ENCODE measurements at places on chromosomes 1 and 21.

DNA sequence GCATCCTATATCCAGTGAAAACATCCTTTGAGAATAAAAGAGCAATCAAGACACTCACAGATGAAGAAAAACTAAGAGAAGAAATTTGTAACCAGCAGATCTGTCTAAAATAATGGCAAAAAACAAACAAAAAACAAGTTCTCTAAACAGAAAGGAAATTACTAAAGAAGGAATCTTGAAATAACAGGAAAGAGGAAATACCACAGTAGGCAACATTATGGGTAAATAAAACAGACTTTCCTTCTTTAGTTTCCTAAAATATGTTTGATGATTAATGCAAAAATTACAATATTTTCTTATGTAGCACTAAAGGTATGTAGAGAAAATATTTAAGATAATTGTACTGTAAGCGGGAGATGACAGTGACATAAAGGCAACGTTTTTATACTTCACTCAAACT, 23.5 kb downstream of the SLC19A1 start:
- no peak for DNase-seq

GRCh38 chr1:177355575-177355974, 184.8 kb downstream of the BRINP2 start:
- peak; percentile 57 for DNase-seq

DNA sequence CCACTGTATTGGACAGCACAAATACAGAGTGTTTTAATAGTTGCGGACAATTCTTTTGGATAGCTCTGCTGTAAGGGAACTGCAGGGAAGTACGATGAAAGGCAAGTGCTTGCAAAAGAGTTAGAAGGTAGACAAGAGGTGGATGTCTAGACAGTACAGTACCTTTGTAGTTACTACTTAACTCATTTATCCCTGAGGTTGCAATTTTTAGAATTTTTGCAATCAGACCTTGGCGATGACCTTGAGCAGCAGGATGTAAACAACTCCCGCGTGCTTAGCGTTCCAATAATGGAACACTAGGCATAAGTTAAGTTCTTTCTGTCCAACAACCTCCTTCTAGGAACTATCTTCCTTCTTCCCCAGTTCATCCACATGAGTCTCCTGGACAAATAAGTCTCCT, 1.9 kb upstream of the SYT14 start:
- no peak for DNase-seq

GRCh38 chr1:47783638-47784496, 213.3 kb downstream of the TRABD2B start:
- no peak for DNase-seq

DNA sequence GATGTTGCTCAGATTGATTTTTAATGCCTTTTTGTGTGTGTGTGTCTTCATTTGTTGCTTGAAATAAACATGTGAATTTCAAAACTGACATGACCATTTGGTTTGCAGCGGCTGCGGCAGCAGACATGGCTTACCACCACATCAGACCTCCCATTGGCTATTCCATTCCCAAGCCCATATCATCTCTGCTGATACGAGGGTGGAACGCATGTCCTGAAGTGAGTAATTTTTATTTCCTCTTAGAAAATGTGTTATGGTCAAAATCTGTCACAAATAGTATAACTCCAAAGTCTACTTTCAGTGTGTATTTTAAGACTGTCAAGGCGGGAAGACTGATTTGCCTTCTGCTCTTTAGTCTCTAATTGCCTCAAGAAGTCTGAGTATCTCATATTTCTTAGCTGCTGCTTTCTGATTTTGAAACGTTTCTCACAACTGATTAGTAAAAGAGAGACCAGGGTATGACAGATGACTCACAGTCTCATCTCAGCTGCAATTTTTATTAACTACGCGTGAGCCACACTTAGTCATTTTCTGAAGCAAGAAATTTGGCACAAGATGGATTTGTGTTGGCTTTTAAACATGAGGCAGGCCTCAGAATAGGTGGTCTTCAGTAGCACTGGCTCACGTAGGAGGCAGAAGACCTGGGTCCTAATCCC, 49.0 kb downstream of the LRRC53 start:
- DNase-seq, result no peak

DNA sequence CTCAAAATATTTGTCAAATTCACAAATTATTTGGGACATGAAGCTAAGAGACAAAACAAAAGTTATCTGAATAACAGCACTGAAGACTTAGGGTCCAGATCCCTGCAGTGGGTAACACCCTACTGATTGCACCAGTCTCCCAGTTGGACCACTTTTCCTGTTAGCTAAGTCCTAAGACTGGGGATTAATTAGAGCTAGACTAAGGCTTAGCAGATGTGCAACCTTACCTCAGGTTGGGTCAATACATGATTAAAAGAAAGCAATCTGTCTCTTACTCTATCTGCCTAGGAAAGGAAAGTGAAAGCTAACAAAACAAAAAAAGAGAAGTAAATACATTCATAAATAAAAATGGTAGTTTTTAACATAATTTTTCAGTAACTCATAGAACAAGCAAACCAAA, 737.2 kb upstream of the CHRM3 start:
- no peak for DNase-seq

DNA sequence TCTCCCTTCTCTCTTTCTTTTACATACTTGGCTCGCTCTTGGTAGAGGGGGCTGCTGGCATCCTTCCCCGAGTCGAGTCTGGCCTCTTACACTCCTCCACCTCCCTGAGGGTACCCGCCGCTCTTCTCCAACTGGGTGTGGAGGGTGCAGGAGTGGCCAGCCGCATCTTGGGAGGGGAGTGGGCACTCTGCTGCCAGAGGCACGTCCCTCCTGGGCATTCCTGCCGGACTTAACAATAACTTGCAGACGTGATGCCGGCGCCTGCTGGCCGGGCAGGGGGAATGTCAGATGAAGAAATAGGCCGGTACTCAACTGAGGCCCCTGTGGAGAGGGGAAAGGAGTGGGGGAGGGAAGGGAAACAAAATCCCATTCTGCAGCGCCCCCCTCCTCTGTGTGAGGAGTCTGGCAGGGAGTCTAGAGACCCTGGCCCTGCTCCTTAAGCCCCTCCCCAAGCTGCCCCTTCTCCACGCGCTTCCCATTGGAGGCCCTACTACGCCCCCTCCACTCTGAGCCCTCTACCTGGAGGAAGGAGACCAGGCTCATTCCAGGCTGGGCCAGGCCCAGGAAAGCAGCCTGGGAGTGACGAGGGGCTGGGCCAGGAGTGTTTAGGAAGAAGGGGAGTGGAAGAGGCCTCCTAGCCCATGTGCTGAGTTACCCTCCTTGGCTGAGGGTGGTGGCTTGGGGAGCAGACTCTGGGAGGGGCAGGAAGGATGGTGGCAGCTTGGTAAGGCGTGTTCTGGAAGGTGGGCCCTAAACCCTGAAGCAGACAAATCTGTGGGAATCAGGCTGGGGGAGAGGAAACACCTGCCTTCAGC, 1.8 kb downstream of the ATP2B4 start:
- peak; percentile 81 for DNase-seq

GRCh38 chr1:119623678-119624077, 24.4 kb downstream of the ZNF697 start:
- no peak for DNase-seq

- DNase-seq, result peak; percentile 86
Measured at GRCh38 chr1:219790834-219791615, 137.3 kb downstream of the SLC30A10 start.

DNA sequence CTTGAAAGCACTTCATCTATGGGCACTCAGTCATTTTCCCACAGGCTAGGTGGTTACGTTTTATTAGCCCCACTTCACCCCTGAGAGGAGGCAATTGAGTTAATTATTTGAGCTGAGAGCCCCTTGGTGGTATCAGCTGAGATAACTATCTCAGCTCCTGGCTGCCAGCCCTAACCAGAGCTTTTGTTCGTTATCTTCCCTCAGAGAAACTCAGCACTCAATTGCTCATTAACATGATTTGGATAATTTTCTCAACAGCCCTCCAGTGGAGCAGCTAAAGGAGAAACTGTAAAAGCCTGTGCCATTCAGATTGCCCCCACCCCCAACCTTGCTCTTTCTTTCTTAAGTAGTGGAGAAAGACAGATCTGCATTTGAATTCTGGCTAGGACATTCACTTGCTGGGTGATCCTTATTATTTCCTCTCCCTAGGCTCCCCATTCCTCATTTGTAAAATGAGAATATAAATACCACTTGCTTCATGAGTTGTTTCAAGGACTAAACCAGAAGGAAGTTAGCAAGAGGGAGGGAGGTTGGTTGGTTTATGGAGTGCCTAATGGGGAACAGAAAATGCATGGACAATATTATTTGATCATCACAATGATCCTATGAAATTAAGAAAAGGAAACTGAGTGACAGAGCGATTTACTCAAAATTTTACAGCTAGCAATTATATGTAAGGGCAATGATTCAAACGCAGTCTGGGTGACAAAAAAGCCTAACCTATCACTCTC, 218.7 kb upstream of the FGGY start:
- DNase-seq, result no peak

DNA sequence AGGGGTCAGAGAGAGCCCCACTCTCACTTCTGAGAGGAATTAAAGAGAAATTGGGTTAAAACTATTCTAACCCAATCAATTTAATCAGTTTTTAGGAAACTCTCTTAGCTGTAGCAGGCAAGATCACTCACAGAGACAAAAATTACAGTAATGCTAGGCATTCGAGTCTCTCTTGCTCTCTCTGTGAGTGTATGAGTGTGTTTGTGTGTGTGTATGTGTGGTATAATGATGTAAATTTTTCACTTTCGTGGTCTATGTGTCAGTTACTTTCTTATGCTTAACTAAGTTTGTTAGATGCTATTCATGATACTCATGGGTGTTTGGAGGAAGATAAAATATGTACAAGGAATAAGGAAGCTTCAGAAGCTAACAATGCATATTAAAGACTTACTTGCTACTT, 131.3 kb downstream of the FASLG start:
- no peak for DNase-seq

DNA sequence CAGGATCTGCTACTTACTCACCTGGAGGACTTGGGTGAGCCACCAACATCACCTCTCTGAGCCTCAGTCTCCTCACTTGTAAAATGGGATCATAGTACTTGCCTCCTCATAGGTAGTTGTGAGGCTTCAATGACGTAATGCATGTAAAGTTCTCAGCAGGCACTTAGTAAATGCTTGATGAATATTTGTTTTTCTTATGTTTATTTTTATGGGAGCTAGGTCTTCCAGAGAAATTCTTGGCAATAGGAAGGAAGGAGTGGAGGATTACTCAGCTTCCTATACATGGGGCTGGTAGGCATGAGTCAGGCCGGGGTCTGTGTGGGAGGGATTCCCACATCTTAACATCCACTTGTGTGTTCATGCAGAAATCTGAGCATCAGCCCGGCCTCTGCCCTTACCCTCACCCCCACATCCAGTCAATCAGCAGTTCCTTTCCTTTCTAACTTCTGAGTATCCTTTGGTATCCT, 95.4 kb upstream of the USP24 start:
- peak; percentile 98 for DNase-seq

GRCh38 chr1:8239306-8240023, 78.4 kb upstream of the SLC45A1 start:
- DNase-seq, result peak; percentile 60

GRCh38 chr1:181094416-181095212, 6.1 kb downstream of the IER5 start:
- DNase-seq, result peak; percentile 90

DNA sequence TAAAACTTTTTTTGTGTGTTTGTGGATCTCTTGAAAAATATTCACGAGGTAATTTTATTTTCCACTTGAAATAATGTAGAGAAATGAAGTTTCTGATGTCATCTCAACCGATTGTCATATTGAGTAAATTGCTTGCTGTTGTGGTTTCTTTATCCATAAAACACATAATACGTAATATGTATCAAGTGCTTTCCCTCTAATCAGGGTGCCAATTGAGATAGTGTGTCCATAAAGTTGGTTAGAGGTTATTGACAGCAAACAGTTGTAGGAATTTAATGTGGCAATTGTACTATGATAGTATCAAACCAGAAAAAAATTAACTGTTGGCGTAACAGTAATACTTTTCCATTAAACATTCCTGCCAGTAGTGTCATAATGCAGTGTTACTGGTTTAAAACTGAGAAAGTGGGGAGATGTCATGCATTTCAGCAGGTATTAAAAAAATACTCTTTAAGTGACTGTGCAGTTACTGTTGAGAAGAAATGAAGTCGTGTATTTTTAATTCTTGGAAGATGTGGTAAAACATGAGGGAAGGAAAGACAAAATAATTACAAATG, 38.3 kb downstream of the USP25 start:
- DNase-seq, result no peak

DNA sequence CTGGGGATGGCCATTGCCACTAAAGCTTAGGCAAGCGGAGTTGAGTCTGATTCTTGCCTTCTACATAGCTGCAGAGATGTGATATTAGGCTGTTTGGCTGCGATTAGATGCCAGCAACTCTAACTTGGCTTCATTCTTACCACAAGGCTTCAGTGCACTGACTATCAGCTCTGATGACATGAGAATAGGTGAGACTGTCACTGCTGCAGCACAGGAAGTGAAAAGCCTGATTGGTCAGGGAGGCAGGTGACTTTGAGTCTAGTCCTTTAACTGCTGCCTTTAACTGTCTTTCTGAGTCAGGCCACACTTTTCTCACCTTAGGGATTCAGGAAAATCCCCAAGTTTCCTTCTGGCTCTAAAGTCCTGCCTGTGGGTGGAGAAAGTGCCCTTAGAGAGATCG, 14.1 kb upstream of the PLXNA2 start:
- no peak for DNase-seq

DNA sequence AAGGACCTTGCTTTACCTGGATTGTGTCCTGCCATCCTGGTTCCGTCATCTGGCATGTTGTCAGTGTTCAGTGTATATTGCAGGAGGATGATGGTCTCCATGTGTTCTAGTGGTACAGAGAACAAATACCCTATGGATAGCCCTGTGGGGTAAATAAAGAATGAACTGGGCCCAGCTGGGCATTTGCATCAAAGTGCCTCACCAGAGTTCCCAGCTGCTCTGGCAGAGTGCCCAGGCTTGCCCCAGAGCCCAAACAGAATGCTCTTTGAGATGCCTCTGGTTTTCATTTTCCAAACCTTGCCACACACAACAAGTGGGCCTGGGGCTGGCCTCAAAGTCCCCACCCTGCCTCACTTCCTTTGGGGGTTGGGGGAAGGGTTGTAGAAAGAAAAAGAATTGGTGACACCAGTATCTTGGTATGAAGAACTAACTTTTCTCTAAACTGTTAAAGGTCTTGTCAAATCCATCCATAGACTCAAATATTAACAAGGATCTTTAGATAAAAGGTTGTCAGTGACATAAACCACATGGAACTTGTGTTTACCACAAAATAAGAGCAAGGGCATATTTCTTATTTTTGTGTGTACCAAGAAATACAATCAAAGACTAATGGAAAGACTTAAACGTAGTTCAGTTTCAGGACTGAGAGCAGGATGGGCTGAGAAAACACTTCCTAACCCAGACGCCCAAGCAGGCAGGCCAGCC, 82.2 kb downstream of the LMO4 start:
- no peak for DNase-seq

GRCh38 chr21:46664316-46664995, 29.0 kb downstream of the PRMT2 start:
- DNase-seq, result no peak

Measured in foreskin fibroblast (primary cell).